ENCODE measurements at places on chromosomes 1 and 21.
A peak's percentile ranks its signal among the peaks of the same experiment; 100 is the strongest.

DNA sequence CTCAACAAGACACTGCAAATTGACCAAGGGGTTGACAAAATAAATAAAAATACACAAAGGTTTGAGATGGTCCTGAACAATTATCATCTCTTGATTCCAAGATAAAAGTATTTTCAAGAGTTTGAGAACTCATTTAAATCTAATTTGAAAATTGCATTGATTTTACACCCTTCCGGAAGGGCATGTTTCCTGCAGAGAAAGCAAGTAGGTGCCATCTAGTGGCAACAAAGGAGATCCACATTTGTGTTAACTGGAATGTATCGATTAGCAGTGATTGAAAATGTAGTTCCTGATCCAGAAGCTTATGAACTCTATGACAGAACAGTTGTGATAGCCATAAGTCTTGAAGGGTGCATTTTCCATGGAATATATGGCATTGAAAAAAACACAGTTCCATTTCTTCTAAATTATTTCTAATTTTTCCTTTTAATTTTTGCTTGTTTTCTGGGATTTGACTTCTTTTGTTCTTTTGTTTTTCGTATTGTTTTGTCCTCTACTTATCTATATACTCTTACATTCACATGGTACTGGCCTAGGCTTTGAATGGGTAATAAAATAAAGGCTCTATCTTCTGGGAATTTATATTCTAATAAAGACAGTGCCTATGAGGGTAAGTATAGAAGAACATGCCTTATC is 143.7 kb downstream of the DNM3 start:
- DNase-seq: peak; percentile 65

DNA sequence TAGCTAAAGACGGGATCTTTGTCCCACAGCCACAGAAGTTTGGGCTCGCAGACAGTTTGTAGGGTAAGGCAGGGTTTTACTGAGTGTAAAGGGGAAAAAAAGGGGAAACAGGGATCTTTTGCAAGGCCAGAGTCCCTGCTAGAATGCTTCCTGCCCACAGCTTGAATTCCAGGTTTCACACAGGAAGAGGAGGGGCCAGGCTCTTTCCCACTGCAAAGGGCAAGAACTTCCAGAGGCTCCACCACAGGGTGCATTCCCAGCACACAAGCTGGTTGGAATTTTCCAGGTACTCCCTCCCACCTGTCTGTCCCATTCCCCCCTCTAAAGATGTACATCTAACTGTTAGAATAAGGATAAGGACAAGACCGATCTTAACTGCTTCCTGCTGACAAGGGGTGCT is 1126.9 kb downstream of the KCNT2 start:
- DNase-seq: no peak

DNA sequence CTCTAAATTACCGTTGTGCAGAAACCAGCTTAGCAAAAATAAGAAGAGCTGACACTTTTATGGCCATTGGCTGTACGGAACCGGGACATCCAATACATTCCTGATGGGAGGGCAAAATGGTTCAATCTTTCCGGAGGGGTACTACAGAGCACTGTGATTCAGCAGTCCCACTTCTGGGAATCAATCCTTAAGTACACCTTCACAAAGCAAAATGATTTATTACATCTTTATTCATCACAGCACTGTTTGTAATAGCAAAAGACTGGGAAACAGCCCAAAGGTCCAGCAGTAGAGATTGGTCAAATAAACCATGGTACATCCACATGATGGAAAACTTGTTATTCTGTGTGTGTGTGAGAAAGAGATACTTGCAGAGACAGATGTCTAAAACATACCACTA is 9.7 kb downstream of the GNG12 start:
- DNase-seq: no peak

DNA sequence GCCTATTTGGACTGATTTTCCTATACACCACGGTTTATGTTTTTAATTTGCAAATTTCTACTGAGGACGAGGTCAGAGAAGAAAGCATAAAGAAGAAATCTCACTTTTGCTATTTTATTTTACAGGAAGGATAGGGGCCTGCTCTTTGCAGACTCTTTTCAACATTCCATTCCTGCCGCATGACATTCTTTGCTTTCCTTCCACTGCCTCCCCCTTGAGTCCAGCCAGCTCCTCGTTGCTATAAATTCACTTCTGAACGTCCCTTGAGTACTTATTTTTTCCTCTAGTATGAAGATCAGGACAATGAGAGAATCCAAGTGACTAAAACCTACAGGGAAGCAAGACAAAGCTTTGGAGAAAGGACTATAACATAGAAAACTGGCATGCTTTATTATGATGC is 53.4 kb upstream of the PTGFR start:
- no peak for DNase-seq

DNA sequence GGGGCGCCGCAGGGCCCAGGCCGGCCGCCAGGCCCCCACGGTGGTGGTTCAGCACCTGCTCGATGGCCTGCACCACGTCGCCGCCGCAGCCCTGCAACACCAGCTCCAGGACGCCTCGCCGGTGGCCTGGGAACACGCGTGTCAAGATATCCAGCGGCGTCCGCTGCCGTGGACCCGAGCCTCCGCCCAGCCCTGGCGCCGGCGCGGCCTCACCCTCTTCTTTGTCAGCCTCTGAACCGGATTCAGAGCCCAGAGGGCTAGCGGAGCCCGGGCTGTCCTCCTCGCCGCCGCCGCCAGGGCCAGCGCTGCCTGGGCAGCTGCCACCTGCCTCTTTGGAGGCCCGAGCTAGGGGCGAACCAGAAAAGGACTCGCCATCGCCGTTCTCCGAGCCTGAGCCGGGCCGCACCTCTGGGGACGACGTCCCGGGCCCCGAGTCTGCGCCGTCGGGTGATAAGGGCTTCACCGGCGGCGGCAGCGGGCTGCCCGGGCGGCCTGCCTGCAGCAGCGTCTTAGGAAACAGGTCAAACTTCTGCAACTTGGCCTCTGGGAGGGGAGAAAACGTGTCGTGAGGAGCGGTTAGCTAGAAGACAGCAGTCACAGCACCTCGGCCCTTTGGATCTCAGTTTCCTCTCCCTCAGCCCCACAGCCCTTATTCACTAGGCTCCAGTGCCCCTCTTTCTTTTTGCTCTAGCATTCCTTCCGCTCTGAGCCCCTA is 3.9 kb downstream of the DMRTA2 start:
- no peak for DNase-seq
